Kidney epithelial cell (primary cell): ENCODE measurements at places on chromosomes 3 and 15. TPM values are rescaled to one million over a fixed set of nuclear protein-coding genes. Genes with fewer than 3 reads are reported as not detected.
A peak's percentile ranks its signal among the peaks of the same experiment; 100 is the strongest.

ZPLD1 gene
- total RNA-seq, result 0.08 and 0.41 TPM in 2 replicates

SKOR1 gene
- total RNA-seq, result not detected in 2 replicates

HIGD2B gene
- total RNA-seq, result not detected in 2 replicates

MORC1 gene
- not detected in 2 replicates for total RNA-seq

TTC21A gene
- total RNA-seq, result 2.3 and 6.7 TPM in 2 replicates

VPS33B gene
- 15.5 and 19.7 TPM in 2 replicates for total RNA-seq

CHRM5 gene
- total RNA-seq, result not detected in 2 replicates

- DNase-seq, result peak; percentile 48
These were observed 53.9 kb upstream of the MELTF start for GRCh38 chr3:197083486-197083885.

GRCh38 chr3:81684751-81685395 is 76.6 kb downstream of the GBE1 start:
- peak; percentile 72 for DNase-seq

DNA sequence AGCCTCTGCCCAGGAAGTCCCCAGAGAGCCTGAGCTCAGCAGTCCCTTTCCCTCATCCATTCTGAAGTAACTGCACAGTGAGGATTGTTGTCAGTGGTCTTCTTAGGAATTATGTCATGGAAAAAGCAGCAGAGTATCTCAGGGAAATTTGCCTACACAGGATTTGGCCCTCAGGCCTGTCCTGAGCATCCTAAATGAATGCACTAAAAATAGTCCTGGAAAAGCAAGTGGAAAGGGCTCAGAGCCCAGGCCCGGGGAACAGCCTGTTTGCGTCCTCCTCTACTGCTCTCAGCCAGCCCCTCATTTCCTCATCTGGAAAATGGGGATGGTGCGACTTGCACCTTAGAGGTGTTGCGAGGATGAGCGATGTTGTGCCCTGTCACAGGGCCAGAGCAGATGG is 21.6 kb downstream of the LYSMD4 start:
- no peak for DNase-seq

DNA sequence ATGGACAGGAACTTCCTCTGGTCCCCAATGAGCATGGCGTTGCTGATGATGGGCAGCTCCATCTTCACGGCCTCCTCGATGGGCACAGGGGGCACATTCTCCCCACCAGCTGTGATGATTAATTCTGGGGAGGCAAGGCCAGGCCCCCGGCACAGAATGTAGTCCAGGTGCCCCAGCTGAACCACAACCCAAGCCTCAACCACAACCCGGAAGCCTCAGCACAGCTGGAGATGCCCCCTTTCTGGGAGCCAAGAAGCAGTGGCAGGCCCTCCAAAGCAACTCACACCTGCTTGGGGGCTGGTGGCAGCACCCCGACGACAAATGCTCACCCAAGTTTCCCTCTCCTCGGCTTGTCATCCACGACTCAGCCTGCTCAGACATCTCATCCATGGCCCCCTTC is 25.2 kb downstream of the IDH3A start:
- DNase-seq, result no peak

GRCh38 chr3:138092023-138092422 is 23.4 kb downstream of the DZIP1L start:
- DNase-seq, result no peak

DNA sequence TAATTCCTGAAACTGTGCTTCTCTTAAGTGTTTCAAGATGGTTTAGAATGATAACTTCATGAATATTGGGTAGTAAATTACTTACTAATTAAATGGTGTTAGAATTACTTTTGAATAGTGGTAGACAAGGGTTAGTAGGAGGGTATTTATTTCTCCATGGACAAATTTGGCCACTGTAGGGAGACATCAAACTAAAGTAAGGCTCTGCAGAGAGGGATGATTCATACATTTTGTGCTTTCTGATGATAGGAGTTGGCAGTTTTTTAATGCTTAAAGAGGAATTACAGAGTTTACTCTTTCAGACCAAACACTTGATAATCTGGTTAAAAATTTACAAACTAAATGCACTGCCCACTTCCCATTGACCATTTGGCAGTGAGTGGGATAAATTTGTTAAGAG is 127.6 kb downstream of the NAALADL2 start:
- no peak for DNase-seq

- peak; percentile 39 for DNase-seq
These were observed 119.0 kb downstream of the XXYLT1 start for GRCh38 chr3:195151866-195152541.

DNA sequence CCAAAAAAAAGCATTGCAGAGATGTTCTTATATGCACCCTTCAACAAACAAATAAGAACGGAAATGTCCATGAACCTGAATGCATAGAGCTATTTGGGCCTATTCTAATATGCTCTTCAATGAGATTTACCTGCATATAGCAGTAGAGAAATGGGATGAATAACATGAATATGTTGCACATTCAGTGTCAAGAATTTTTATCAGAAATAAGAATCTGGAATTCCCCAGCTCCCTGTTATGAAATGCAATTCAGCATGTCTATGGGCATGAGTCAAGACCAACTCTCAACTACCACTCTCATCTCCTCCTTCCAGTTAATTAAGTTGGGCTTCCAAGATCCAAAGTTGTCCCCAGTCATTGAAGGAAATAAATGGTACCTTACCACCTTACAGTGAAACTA is 133.7 kb upstream of the ALCAM start:
- no peak for DNase-seq

DNA sequence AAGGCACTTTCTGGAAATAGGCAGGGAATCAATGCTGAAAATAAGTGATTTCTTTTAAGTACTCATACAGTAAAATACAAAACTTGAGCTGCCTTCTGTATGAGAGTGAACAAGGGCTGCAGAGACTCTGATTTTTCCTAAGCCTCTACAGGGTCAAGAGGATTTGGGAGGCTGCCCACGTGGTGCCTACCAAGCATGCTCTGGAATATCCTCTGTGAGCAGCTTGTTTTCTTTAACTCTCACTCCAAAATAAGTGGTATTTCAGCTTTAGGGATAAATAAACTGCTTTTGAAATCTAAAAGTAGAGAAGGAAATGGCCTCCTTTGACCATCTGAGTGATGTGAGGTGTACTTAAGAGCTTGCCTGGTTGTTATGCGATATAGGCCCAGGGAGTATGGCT is 8.1 kb upstream of the SELENOK start:
- no peak for DNase-seq

DNA sequence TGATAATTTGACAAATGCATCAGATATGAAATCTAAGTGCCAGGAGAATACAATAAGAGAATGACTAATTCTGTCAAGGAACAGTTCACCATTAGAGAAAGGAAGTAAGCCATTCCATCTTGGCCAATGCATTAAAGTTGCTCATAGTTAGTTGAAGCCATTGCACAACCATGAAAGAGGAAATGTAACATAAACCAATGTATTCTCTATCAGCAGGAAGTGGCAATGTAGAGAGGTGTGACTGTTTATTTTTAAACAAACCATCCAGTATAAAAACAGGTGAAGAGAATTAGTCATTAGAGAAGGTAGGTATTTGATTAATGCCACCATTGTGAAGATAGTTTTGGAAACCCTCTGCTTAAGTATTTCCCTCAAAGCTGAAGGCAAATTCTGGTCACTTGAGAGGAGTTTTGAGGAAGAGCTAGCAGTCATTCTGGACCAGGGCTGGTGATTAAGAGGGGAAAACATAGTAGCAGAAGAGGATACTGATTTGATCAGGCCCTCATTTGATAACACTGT is 10.7 kb upstream of the ANXA2 start:
- no peak for DNase-seq

DNA sequence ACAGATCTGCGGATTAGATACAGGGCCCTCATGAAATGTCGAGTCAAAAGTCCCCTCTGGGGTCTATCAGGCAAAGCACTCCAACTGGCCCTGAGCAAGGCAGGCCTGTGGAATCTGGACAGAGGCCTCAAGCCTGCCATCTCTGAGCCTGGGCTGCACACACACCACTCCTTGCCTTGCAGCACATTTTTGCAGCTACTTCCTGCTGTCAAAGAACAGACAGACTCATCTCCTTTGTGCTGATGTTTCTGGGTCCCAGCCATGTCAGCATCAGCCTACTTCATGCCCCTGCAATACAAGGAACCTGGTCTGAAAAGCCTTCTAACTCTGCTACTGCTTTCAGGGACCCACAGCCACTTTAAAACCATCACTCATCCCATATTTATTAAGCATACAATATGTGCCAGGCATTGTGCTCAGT is 60.6 kb upstream of the IL12A start:
- DNase-seq, result no peak

DNA sequence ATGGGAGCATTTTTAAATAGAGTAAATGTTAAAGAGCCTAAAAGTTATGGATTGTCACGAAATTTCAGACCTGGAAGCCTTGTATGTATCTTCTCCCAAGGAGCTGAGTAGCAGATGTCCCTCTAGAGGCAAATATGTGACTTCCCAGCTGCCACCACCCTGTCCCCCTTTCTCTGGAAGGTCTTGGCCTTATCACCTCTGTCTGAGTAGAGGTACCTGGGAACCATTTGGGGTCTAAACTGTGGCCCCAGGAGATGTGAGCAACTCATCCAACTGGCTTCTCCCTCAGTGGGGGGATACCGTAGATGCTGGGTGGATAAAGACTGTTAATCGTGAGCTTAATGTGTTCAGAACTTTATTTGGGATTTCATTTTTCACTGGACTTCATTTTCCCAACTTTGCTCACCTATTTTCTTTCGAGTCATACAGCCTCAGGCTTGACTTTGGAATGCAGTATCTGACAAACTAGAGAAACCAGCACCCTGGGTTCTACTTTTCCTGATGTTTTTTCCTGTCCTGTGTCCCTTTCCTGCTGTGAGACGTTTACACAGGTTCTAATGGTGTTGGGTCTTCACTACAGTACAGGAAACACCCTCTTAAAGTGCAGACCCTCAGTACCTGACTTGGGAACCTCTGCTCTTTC is 53.3 kb upstream of the CCR4 start:
- DNase-seq, result no peak

- DNase-seq, result no peak
These were observed 19.7 kb downstream of the CEMIP start for GRCh38 chr15:80798911-80799310.

- no peak for DNase-seq
These were observed 18.9 kb upstream of the ATP2B2 start for GRCh38 chr3:10524270-10524669.

DNA sequence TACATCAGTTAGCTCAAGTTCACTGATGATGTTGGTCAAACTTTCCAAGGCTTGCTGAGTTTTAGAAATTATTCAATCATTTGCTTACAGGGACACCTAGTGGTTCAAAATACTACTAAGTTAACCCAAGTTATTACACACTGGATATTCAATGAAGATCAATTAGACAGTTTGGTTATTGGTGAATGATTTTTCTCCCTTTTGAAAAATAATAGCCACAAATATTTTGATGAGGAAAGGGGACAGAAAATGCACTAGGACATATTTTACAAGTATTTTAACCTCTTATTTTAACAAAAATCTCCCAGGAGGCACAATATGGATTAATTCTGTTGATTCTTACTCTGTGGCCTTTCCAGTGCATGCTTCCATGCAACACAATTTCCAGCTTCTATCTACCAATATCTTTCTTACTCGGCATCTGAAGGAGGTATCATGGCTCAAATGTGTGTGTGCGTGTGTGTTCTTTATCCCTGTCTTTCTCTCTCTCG is 20.1 kb upstream of the GOLGA6L2 start:
- DNase-seq, result no peak

GRCh38 chr3:63872135-63872924 is 8.7 kb downstream of the ATXN7 start:
- peak; percentile 43 for DNase-seq

DNA sequence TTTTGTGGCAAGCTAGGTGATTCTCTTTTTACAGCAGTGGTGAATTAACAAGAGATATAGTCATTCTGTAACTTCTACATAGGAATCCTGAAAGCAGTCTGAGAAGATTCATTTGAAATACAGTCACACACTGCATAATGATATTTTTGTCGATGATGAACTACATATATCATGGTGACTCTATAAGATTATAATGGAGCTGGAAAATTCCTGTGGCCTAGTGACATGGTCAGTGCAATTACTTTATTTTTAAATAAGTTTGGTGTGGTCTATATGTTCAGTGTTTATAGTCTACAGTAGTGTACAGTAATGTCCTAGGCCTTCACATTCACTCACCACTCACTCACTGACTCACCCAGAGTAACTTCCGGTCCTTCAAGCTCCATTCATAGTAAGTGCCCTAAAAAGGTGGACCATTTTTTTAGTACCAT is 511.4 kb upstream of the MCTP2 start:
- no peak for DNase-seq

GRCh38 chr15:70487387-70487740 is 276.0 kb downstream of the UACA start:
- DNase-seq, result no peak

GRCh38 chr3:9448071-9448470 is 50.7 kb downstream of the SETD5 start:
- no peak for DNase-seq

- no peak for DNase-seq
These were observed 68.7 kb downstream of the CD200 start for GRCh38 chr3:112401617-112402016.
